ENCODE measurements at places on chromosomes 4 and X.

GRCh38 chr4:145734576-145735346 lies 54.8 kb downstream of the C4orf51 start:
- DNase-seq = no peak

DNA sequence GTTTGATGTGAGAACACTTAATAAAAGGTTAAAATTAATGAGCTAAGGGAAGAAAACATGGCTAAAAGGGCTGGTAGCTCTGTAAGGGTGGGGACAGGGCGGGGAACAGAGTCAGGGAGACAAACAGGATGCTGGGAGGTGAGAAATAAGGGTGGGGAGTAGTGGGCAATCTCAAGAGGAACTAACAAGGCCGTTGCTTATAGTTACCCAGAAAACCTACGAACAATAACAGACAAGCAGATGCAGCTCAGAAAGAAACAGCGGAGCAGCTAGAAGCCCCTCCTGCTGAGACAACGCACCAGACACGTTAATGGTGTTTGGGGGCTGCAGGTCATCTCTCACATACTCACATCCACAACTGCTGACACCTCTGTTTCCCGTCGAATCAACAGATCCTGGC lies 9.7 kb upstream of the KLF3 start:
- no peak for DNase-seq

DNA sequence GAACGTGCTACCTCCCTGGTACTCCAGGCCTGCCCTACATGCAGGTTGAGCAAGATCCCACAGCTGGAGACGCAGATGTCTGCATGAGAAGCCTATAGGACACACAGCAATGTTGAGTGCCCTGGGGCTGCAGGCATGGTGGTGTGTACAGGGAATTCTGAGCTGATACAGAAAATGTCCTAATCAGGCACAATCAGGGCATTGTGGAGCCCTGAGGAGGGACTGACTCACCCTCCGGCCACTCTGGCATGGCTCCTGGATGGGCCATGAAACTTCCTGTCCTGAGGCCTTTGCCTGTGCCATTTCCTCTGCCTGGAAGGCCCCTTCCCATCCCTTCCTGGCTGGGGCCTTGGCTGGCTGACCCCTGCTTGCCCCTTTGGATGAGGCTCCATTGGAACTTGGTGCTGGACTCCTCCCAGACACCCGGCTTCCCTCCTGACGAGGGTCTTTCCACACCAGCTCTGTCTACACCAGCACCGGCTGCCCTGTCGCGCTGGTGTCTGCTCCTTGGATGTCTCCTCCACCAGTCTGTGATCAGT lies 16.7 kb upstream of the AFAP1 start:
- DNase-seq = no peak

GRCh38 chr4:19301527-19301926 lies 950.2 kb upstream of the SLIT2 start:
- no peak for DNase-seq

DNA sequence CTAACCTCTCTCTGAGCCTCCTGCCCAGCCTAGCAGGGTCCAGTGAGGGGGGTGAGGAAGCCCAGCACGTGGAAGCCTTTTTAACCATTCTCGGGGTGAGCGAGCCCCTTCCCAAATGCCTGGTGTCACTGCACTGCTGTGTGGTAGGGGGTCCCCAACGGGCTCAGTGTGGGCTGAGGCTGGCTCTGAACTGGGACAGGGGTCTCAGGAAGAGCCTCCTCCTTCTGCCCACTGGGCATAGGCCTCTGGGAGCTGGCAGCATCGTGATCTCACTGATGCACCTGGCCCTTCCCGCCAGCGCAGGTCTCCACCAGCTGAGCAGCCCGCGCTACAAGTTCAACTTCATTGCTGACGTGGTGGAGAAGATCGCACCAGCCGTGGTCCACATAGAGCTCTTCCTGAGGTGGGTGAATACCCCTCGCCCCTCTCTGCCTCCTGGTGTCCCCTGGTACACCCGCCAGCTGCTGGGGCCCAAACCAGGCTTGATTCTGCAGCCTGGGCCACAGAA lies 12.6 kb downstream of the HTRA3 start:
- DNase-seq = no peak

GRCh38 chr4:13455411-13455810 lies 28.7 kb downstream of the RAB28 start:
- DNase-seq = no peak

DNA sequence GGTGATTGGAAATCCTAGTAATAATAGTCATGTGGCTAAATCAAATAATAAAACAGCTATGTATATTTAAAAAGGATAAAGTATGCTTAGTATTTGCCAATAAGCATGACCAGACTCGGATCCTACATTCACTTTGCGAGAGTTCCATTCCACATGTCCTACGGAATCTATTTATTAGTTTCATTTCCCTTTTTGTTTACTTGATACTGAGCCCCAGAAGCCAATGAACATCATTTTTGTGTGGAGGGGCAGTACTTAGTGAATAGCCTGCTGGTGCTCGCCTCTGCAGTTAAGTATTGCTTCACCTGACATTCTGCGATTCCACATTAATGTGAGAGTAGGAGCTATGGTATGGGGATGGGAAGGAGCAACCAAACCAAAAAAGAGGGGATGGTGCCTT lies 58.5 kb upstream of the NAP1L5 start:
- DNase-seq = no peak

DNA sequence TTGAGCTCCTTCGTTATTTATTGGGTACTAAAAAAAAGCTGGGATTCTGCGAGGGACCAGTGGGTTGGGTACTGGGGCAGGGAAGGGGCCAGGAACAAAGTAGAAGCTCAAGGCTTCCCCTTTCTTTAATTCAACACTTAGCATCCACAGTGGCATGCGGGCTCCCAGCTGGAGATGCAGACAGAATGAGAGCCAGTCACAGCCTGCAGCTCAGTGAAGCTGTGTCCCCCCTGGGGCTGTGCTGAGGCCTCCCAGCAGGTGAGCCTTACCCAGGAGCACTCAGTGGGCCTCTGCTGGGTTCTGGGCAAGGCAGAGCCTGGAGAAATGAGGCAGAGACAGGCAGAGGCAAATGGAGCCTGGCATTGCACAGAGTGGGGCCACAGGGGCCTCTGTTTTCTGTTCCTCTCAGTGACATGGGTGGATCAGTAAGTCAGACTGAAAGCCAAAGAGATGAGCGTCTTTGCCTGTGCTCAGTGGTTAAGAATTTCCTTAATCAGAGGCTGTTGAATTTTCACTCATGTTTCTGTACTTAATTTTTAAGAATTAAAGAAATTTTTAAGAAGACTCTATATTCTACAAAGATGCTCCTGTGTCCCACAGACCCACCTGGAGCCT lies 181.4 kb upstream of the RBPJ start:
- no peak for DNase-seq

DNA sequence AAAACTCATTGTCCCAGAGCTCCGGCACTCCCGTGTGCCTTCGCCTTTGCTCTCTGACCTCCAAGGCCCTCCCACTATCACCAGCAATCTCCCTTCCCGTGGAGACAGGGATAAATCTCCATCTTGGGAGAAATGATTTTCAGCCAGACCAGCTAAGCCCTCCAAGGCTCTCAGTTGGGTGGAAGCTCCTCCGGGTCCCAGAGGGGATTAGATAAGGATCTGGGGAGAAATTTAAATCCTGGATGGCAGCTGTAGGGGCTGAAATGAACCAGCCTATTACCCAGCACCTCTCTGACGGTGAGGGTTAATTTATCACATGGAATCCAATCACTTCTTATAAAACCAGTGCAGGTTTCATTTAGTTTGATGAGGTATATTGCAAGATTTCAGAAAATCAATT lies 366.2 kb downstream of the FBXW7 start:
- DNase-seq = no peak
